8988T (cell line): ENCODE measurements at places on chromosomes 3 and 15.

- DNase-seq, result no peak
These were observed 16.0 kb upstream of the LRRK1 start for GRCh38 chr15:100903168-100903554.

DNA sequence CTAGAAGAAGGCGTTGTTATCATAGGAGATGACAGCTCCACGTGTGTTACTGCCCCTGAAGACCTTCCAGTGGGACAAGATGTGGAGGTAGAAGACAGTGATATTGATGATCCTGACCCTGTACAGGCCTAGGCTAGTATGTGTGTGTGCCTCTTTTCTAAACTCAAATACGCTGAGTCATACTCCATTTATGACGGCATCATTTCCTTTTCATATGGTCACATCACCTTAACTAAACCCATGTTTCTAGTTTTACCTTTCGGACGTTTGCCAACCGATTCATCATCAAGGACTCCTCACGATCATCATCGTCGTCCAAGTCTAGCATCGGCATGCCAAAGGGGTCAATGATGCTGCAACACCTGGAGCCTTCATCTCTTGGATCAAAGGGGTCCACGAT lies 149.0 kb downstream of the CBLB start:
- no peak for DNase-seq

GRCh38 chr3:71245971-71246880 lies 337.3 kb downstream of the FOXP1 start:
- no peak for DNase-seq

- no peak for DNase-seq
These were observed 60.9 kb upstream of the TSC22D2 start for GRCh38 chr3:150346981-150347863.

DNA sequence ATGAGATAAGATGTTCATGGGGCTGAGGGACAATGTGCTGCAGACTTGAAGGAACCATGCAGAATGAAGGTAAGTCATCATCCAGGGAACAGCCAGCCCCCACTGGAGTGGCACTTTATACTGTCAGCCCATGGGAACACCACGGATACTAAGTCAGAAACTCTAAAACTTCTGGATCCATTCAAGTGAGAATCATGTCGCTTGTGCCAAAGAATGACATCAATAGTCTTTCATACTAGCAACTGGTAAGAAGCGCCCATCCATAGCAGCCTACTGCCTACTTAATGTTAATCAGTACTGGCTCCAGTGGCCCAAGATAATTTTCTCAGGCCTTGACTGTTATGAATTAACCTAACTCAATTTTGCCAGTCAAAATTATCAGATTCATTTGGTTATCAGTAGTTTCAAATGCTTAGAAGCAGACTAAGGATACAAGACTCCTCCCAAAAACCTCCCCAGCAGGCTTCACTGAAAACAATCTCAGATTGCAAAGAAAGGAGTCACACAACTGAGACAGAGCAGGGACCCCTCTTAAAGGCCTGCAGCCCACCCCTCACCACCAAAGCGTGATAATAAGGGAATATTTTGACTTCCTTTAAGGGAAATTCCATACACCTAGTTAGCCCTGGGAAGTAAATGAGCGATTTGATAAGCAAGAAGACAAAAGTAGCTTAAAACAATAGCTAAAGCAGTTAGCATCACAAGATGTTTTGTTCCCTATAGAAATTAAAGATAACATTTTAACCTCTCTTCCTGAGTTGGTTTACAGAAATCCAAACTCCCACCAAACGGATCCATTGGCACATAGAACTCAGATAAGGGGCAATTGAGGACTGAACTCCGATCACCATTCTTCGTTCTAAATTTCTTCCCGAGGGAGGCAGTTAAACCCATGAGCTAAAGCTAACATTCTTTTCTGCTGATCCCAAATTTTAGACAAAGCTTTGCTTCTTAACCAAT lies 98.8 kb downstream of the TGFBR2 start:
- DNase-seq, result no peak

GRCh38 chr15:57054204-57054750 lies 135.8 kb downstream of the TCF12 start:
- DNase-seq, result no peak

DNA sequence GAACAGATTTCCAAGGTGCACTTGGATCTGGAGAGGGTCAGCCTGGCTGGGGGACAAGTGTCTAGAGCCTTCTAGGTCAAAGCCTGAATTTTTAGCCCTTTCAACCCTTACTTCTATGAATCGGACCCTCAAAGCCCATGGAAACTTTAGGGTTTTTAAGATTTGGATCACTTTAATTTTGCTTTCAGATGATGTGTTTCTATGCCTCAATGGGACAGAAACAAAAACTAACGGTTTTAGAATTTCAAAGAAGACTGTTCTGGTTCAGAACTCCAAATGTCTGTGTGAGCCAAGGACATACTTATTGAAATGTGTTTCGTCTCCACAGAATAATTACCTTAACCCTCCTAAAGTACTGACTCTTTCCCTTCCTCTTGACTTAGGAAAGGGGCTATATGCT lies 266.7 kb downstream of the LRTM1 start:
- DNase-seq, result no peak

DNA sequence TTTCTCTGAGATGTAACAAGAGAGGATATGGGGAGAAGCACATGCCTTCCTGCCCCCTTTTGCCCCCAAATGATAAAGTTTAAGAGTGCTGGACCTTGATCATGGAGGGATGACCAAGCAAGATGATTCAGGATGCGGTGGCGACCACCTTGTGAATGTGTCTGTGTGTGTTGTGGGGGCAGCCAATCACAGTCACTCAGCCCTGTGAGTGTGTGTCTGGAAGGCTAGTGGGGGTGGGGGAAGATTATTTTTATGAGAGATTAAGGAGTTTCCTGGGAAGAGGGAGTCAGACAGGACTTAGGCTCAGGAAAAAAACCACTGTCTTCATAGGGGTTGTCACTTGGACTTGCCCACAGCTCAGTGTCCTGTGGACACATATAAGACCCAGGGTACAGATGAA lies 57.8 kb upstream of the KY start:
- DNase-seq, result no peak

DNA sequence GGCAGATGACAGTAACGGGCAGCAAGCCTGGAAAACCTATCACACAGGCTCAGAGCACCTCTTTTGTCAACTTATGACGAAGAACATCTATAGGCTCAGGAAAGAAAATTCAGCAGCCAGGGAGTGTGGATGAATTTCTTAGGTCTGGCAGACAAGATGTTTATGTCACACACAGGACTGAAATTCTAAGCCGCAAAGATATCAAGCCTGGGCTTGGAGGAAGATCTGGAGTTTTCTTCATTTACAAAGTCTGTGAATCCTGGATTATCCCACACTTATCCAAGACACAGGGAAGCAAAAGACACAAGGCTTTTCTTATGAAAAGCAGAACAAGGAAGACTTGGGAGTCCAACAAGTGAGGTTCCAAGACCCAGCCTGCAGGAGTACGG lies 23.4 kb upstream of the CHCHD6 start:
- DNase-seq, result no peak

DNA sequence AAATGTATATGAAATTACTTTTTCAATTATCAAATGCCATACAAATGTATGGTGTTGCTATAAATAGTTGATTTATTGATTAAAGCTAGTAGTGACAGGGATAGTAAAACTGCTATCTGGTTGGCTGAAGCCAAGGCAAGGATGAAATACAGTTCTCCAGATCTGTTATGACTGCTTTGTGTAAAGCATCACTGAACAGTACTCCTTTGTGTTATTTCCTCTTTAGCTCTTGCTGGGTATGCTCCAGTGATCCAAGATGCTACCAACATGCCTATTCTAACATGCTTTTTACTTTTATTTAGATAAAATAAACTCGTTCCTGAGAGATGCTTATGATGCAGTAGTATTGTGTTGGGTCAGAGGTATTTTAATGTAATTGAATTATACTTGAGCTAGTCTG lies 12.4 kb upstream of the UBR1 start:
- no peak for DNase-seq

GRCh38 chr3:180990505-180990904 lies 969 bp upstream of the DNAJC19 start:
- DNase-seq, result no peak

DNA sequence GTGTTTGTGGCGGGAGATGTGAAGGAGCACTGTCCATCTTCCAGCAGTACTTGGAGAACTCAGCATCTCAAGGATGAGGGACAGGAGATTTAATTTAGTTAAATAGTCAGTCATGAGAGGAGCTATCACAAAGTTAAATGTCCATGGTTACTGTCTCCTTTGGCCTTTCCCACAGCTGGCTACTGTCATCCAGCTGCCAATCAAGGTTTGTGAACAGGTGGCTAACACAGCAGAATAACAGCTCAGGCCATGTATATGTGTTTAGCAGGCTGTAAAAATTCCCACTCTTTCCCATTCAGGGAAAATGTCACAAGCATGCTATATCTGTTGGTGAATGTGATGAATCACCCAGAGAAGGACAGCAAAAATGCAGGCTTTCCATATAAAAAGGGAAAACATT lies 120.5 kb downstream of the TMEM108 start:
- DNase-seq, result no peak
